ENCODE measurements at places on chromosomes 5 and 9.

DNA sequence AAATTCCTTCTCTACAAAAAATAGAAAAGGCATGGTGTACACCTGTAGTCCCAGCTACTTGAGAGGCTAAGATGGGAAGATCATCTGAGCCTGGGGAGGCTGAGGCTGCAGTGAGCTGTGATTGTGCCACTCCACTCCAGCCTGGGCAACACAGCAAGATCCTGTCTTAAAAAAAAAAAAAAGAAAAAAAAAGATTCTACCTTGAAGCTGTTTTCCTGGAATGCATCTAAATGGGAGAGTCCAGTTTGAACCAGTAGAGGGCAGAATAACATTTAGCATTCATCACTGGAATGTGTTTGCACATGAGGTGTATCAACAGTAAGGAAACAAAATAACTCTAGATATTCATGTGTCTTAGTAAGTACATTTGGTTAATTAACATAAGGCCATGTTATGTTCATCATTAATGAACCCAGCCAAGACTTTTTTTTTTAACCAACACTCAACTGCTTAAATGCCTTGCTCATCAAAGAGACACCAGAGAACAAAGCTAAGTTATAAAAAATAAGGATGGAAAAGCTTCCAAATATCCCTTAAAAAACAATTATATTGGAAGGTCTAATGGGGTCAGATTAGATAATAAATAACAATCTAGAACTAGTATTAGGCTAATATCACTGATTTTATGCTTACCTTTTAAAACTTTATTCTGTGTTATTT, 16.1 kb downstream of the IFNE start:
- no peak for DNase-seq

GRCh38 chr5:159508344-159508743, 178.1 kb upstream of the IL12B start:
- no peak for DNase-seq

GRCh38 chr5:65113771-65114170, 345.0 kb downstream of the CWC27 start:
- no peak for DNase-seq

DNA sequence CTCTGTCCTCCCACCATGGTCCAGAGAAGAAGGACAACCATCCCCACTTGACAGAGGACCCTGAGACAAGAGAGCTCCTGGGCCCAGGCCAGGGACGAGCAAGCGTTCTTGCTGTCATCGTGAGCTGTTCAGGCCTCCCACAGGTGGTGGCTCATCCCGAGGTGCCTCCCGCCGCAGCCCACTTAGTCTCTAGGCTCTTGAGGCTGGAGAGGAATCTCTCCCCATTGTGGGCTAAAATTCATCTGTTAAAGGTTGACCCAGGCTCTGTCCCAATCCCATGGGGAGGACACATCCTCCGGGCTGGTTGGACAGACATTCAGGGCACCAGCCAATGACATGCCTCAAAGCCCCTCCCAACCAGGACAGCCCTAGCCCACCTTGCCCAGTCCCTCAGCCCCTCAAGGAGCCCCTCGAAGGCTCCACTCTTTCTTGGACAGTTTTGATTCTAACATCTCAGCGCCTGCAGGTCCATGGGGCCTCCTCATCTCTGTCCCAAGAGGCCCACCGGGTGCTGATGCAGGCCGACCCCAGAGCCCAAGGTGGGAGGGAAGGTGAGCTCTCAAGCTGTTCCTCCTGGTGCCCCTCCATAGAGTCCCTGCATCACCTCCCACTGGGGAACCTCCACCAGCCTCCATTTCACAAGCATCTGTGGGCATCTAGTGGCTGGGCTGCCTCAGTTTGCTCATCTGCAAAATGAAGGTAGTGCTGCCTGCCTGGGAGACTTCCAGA, 52.9 kb downstream of the BARX1 start:
- DNase-seq: no peak

DNA sequence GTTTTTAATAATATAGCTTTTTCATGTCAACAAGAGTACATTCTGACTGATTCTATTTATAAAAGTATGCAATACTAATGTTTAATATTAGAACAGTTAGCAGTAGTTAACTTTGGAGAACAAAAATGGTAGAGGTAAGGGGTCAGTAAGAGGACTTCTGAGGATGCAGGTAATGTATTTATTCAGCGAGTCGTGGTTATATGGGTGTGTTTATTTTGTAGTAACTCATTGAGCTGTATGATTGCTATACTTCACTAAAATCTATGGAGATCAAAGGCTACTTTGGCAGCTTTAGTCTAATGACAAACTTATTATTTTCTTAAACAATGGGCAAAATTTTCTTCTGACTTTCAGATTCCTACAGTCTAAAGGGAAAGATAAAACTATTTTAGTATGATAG, 146.5 kb downstream of the COMMD10 start:
- DNase-seq: no peak

DNA sequence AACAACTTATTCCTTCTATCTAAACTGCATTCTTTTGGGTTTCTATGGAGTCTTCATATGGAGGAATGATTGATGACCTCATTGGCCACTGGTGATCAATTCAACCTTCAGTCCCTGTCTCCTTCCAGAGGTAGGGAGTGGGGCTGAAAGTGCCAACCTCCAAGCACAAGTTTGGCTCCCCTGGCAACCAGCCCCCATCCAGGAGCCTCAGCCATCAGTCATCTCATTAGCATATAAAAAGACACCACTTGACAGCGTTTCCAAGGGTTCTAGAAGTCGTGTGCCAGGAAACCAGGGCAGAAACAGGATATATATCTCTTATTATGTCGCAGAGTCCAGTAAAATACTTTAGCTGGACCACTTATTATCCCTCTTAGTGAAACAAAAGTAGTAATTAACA, 9.8 kb downstream of the SLC31A2 start:
- DNase-seq: no peak

DNA sequence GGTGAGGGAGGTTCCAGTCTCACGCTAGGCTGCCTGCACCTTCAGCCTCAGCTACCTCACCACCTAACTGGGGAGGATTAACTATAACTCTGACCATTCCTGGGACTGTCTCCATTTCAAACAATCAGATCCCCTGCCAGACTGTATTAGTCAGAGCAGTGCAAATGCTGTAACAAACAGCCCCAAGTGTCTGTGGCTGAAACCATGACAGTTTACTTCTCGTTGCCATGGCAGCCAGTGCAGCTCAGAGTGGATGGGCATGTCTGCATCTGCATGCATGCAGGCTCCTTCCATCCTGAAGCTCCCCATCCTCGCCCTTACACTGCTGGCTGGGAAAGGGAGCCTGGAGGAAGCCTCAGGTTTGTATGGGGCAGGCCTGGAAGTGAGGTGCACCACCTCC, 86.7 kb downstream of the KCNIP1 start:
- DNase-seq: no peak

DNA sequence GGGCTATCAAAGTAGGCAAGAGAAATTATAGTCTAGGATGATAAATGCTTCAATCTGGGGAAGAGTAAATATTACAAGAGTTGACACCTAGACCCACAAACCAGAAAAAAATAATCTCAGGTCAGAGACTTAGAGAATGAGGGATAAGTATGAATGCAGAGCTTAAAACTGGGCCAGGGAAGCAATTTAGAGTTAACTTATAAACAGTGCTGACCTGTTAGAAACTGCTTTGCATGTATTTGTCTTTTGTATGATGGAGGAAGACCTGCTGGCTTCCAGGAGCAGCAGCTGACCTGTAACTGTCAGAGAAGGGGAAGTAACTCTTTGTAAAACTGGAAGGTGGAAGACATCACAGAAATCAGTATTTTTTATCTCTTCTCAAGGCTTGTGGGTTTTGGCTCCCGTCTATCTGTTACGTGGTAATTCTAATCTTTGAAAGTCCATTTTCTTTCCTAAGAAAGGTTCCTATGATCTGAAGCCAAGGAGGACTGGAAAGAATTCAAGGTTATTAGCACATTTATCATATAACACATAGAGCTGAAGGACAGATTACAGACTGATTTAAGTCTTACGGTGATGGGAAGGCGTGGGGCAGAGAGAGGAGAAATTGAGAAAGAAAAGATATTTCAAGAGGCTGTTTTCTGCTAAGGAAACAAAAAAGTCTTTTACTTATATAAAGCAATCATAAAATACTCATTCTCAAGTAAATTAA, 114.7 kb upstream of the ADAMTS19 start:
- no peak for DNase-seq

DNA sequence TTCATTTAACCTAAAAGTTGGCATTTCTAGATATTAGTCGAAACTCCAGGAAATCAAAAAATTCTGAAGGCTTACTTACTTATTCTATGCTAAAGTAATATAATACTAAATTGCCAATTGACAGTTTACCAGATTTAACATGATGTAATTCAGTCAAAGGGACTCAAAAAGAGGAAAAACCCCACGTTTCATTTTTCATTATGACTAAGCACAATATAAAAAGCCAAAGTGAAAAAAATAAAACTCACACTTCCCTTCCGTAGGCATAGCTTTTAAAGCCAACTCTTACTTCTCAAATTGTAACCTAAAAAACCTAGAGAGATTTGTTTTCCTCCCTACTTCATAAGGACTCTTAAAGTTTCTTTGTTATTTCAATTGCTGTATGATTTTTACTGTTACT, 146.6 kb downstream of the RAPGEF6 start:
- no peak for DNase-seq

DNA sequence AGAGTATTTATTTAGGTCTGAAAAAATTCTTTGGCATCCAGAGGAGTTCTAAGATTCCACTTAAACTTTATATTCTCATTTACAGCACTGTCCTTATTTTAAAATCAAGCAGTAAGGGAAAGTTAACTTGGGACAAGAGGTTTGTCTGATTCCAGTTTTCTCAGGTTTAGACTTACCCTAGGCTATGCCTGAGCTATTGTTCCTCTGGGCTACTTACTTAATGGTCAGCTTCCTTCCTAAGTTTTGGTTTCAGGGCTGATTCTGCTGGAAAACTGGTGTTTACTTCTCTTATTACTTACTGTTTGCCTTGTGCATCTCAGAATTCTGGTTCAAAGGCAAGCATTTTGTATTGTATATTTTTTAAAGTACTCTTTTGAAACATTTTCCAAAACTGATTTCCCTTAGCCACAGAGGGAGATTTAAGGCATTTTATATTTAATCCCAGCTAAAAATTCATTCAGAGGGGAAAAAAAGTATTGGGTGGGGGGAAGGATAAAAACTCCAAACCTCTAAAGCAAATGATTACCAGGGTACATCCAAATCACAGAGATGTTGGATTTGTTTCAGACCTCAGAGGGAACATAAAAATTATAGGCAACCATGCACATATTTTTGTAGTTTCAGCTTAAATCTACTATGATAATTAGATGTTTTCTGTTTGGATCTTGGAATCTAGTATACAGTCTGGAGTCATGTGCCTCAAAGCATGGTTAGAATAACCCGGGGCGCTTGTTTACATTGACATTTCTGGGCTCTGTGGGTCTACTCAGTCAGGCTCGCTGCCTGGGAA, 290.0 kb downstream of the ARHGAP26 start:
- no peak for DNase-seq

DNA sequence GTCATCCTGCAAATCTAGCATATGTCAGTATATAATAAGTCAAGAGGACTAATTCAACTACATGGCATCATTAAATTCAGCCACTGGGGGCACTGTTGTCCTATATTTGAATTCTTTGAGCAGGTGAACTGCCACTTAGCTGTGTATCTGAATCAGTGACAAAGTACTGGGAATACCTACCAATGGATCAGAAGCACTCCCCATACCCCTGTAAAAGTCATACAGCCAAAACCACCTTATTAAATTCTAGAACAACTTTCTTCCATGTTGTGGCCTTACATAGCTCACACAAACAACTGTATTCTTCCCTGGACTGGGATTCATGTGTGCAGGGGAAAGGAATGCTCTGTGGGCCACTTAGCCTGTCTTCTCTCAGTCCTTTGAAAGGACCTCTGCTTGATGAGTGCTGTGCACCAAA, 57.4 kb upstream of the PLPP6 start:
- DNase-seq: peak; percentile 70

DNA sequence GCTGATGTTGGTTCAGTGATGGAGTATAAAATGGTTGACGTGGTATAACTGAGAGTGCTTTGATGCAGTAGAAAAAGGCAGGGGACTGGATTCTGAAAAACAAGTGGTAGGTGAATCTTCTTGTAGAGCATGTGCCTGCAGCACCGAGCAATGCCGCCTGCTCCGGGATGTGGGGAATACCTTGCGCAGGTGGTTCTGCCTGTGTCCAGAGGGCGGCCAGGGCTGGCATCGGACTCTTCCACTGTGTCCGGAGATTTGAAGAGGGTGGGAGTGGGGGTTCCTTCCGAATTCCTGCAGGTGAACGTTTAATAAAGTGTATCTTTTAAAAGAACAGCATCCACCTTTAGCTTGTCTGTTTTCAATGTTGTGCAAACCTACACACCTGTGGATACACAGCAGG, 238.0 kb downstream of the FANCC start:
- DNase-seq: no peak

- no peak for DNase-seq
Observed at GRCh38 chr9:110821064-110821463, 152.5 kb downstream of the MUSK start.

DNA sequence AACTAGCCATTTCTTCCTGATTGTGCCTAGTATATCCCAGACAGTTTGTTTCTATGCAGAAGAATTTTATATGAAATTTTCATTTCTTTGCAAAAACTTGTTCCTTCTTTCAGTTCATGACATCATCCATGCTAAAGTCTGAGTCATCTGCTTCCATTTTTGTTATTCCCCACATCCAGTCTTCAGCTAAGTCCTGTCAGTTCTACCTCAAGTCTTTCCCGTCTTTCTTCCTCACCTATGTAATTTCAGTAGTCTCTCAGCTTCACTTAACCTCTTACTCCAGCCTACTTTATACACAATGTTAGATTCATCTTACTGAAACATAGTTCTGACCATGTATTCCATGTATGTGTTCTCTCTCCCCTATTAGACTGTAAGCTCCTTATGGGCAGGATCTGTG, 39.1 kb downstream of the G3BP1 start:
- DNase-seq: no peak

- DNase-seq: no peak
Observed at GRCh38 chr9:8508671-8509290, 709.2 kb upstream of the DMAC1 start.

- no peak for DNase-seq
Observed at GRCh38 chr5:35765921-35766320, 90.8 kb upstream of the IL7R start.

DNA sequence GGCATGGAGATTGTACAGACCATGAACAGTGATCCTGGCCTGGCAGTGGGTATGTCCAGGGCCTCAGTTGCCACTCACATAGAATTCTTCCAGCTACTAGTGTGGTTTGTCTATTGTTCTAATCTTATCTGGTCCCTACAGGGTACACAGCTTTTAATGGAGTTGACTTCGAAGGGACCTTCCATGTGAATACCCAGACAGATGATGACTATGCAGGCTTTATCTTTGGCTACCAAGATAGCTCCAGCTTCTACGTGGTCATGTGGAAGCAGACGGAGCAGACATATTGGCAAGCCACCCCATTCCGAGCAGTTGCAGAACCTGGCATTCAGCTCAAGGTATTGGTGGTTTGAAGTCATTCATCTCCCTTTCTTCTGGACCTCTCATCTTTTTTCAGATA, 43.8 kb downstream of the THBS4 start:
- DNase-seq: no peak

- no peak for DNase-seq
Observed at GRCh38 chr9:116979456-116979855, 292.4 kb downstream of the TRIM32 start.

- DNase-seq: no peak
Observed at GRCh38 chr5:135133698-135134515, 99.9 kb upstream of the PITX1 start.

GRCh38 chr5:73940026-73940425, 314.0 kb downstream of the ARHGEF28 start:
- DNase-seq: no peak
